ENCODE measurements at places on chromosomes 12 and 14.

GRCh38 chr12:109418848-109419480 is 58.1 kb downstream of the KCTD10 start:
- no peak for DNase-seq

DNA sequence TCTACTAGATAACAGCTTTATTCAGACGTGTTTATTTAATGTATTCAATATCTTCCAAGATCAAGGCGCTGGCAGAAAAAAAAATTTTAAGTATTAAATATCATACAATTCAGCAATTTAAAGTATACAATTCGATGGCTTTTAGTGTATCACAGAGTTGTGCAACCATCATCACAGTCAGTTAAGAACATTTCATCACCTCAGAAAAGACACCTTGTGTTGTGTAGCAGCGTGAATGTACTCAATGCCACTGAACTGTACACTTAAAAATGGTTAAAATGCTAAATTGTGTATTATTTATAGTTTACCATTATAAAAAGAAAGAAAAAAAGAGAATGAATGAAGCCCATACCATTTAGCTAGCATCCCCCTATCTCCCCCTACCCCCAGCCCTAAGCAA is 96.4 kb downstream of the RIN3 start:
- DNase-seq: no peak

- no peak for DNase-seq
These were observed 202.9 kb downstream of the AKAP6 start for GRCh38 chr14:32531942-32532515.

DNA sequence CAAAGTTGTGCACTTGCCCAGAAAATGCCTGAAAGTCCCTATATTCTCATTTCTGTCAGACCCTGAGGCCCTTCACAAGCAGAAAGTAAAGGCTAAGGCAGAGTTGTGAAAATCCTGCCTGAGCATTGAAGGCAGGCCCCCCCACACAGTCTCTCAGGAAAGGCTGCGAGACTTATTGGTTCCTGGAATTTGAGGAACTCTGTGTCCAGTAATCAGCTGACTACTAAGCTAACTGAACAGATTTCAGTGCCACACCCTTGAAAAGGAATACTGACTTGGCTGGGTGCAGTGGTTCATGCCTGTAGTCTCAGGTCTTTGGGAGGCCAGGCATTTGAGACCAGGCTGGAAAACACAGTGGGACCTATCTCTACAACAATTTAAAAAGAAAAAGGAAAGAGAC is 21.1 kb upstream of the PPP2R5E start:
- DNase-seq: no peak

DNA sequence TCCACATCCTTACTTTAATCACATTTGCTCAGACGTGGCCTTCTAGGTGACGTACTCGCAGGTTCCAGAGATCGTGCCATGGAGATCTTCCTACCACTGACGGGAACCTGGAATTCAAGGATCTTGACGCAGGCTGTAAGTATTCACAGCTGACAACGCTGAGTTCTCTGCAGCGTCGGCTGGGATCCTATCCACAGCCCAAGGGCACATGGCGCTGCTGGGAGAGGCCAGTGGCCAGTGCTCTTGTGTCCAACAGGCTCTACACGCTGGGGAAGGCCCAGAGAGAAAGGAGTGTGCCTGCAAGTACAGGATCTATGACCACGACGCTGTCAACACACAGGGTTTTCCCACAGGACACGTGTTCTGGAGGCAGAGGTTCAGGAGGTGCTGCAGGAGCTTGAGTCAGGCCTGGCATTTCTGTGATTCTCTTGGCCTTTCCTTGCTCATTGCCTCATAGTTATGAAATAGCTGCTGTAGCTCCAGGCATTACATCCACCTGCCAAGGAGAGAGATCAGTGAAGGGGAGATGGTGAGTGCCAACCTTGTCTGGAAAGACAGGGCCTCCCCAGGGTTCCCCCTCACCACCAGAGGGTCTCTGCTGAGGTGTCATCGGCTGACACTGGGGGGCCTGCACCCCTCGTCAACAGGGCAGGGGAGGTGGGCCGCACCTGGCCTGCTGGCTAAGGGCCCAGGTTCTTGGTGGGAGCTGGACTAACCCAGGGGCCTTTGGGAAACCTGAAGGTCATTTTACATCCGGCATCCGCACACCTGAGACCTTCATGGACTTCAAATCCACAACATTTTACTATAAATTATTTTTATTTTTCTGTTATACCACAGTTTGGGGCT is 21.3 kb downstream of the LRCOL1 start:
- no peak for DNase-seq

- no peak for DNase-seq
These were observed 193.1 kb downstream of the APAF1 start for GRCh38 chr12:98838231-98838647.

GRCh38 chr12:90167518-90168208 is 459.0 kb upstream of the ATP2B1 start:
- DNase-seq: no peak

DNA sequence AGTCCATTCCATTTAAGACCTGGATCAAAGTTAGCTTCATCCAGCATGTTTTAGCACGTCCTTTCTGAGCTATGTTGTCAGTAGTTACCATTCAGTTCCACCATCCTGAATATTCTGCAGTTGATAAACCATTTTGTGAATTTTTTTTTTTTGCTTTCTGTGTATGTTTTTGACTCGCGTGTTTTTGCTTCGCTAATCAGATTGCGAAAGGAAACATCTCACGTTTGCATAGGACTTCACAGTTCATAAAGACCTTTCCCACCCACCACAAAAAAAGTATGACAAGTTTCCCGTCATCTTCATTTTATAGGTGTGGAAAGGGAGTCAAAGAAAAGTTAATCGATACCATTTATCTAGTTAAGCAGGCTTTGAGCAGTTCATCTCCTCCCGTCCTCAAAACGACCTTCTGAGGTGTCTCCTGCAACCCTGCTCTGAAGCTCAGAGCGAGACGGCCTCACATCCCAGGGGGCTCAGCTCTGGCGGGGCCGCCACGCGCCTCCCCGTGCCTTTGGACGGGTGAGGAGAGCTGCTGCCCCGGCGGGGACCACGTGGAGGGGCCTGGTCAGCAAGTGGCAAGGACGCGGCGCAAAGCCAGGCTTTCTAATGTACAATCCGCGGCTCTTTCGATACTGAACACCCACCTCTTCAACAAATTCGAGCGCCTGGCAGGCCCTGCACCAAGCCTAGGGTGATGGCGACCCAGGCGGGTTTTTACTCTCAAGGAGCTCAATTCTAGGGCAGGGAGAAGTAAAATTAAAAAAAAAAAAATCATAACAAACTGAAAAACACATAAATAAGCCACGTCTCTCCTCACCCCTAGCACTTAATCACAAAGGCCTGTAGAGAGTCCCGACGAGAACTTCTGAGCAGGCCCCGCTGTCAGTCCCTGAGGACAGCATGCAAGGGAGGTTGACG is 988 bp upstream of the TMEM263 start:
- no peak for DNase-seq

DNA sequence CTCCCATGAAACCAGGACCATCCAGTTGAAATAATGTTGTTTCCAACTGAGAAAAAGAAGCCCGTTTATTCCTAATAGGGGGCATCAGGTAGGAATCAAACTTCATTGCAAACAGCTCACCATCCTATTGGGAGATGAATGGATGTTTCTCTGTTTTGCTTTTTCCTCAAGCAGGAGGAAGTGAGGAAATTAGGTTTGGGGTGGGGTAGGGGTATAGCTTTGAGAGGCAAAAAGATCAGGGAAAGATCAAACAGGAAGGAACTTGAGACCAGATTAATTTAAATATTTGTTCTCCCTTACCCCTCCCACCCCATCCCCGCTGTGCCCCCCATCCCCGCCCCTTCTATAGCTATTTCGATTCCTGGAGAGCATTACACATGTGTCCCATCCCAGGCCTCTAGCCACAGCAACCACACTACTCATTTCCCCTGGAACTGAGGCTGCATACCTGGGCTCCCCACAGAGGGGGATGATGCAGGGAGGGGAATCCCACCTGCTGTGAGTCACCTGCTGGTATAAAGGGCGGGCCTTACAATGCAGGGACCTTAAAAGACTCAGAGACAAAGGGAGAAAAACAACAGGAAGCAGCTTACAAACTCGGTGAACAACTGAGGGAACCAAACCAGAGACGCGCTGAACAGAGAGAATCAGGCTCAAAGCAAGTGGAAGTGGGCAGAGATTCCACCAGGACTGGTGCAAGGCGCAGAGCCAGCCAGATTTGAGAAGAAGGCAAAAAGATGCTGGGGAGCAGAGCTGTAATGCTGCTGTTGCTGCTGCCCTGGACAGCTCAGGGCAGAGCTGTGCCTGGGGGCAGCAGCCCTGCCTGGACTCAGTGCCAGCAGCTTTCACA is at the start of gene IL23A:
IL23A (plus strand) TSS at position 577 of the 850 bp plus-strand sequence; CDS start at position 738, 161 bp downstream.
- DNase-seq: no peak

- no peak for DNase-seq
These were observed 2.8 kb upstream of the BAZ2A start for GRCh38 chr12:56632701-56633467.

DNA sequence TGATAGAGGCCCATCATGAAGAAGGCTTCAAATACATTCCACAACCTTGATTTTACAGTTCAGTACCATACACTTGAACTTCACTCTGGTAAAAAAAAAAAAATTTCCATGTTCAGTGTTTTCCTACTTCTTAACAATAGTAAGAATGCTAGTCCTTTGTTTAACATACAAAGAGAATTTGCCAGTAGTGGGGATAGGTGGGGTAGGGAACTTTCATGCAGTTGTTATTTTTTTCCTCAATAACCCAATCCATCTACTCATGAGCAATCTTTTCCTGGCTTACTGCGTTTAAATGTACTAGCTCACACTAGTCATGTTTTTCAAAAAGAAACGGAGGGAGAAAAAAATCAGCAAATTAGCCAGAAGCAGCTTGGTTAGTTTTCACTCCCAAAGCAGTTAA is 206.1 kb downstream of the PRKD1 start:
- no peak for DNase-seq

- no peak for DNase-seq
These were observed 211.8 kb downstream of the ANO2 start for GRCh38 chr12:5733136-5733755.

Data from NCI-H2227 treated with DMSO at 0.1 percent for 48 hours (cell line).